ENCODE measurements at places on chromosomes 11 and 22. TPM values are rescaled to one million over a fixed set of nuclear protein-coding genes. Genes with fewer than 3 reads are reported as not detected.

SLC5A1 gene
- 0.24 TPM for total RNA-seq

ZNF202 gene
- 7.6 TPM for total RNA-seq

BTG4 gene
- total RNA-seq = not detected

CABP4 gene
- not detected for total RNA-seq

ADAMTS8 gene
- not detected for total RNA-seq

AIFM3 gene
- 3.9 TPM for total RNA-seq

OR52K1 gene
- total RNA-seq = not detected

AHNAK gene
- total RNA-seq = 11.3 TPM

MMP12 gene
- total RNA-seq = not detected

APOA5 gene
- total RNA-seq = not detected

All from SK-MEL-5 (cell line).